ENCODE measurements at places on chromosomes 2 and 18. TPM values are rescaled to one million over a fixed set of nuclear protein-coding genes. Genes with fewer than 3 reads are reported as not detected.

The MC4R gene
- not detected for total RNA-seq

The TGFBRAP1 gene
- total RNA-seq, result 20.6 TPM

The GCG gene
- total RNA-seq, result not detected

The NAT8 gene
- not detected for total RNA-seq

The CGREF1 gene
- 4.1 TPM for total RNA-seq

The NT5C1B gene
- total RNA-seq, result not detected

The REEP1 gene
- 0.98 TPM for total RNA-seq

The RTP5 gene
- not detected for total RNA-seq

The MC2R gene
- total RNA-seq, result not detected

The RAB6C gene
- total RNA-seq, result 0.13 TPM

The FMNL2 gene
- total RNA-seq, result 129 TPM

The NTSR2 gene
- not detected for total RNA-seq

The SLC14A1 gene
- total RNA-seq, result 5.5 TPM

The FAM117B gene
- 7.8 TPM for total RNA-seq

The PTPRN gene
- 0.58 TPM for total RNA-seq

The CPLX4 gene
- total RNA-seq, result not detected

The MTCL1 gene
- 14.6 TPM for total RNA-seq

The GNLY gene
- total RNA-seq, result 8.4 TPM

The ZSWIM2 gene
- total RNA-seq, result not detected

The C1QL2 gene
- total RNA-seq, result not detected

The LRRC30 gene
- total RNA-seq, result not detected

The SCG2 gene
- total RNA-seq, result 0.80 TPM

The CAPN10 gene
- total RNA-seq, result 37.2 TPM

The THUMPD2 gene
- total RNA-seq, result 17.8 TPM

The ADNP2 gene
- total RNA-seq, result 21.0 TPM

The RNF152 gene
- 13.3 TPM for total RNA-seq

The CD207 gene
- 1.4 TPM for total RNA-seq

The ALKAL2 gene
- total RNA-seq, result 3.0 TPM
